ENCODE measurements at places on chromosomes 2 and 18. TPM values are rescaled to one million over a fixed set of nuclear protein-coding genes. Genes with fewer than 3 reads are reported as not detected.

- DNase-seq, result no peak
Observed at GRCh38 chr18:54130631-54131030, 93.8 kb downstream of the MBD2 start.

DNA sequence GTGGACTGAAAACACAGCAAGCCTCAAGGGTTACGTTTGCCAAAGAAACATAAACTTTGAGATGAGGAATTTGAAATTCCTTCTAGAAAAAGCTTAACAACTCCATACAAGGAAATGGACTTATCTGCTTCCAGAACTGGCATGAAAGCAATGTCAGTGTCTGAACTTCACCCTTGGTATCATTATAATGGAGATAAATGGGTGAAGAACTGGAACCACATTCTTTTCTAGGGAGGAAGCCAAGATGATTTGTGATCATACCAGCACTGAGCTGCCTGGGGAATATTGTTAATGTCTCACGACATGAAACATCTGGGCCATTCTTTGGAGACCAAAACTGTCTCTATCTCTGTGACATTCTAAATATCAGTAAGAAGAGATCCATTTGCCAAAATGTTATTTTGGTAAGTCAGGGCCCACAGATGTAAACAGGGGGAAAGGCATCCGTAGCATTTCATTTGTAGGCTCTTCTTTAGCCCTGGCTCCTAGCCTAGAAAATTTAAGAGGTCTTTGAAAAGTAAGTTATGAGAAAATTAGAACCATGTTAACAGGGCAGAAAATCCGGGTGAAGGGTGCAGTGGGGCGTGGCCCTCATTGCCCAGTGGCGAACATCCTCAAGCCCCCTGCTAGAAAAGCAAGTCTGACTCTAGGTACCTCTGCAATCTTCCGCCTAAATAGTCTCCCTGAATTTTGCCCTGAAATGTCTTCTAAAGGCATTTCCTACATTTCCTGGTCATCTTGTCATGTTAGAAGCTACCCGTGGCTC, 295.3 kb upstream of the EPAS1 start:
- no peak for DNase-seq

DNA sequence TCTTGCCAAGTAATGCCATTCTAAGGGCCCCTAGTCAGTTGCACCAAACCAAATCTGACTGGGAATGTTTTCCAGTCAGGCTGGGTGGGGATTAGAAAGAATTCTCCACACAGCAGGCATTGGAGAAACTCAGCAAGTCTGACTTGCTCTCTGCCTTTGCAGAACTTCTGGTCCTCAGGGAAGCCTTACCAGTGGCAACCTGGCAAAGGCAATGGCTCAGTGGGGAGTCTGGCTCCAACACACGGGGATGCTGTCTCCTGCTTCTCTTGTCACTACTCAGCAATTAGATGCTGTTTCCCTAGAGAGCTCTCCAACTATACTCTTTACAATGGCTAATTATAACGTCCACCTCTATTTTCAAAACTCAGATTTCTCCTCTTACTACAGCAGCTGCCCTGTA, 810.7 kb downstream of the LRRTM4 start:
- DNase-seq, result no peak

DNA sequence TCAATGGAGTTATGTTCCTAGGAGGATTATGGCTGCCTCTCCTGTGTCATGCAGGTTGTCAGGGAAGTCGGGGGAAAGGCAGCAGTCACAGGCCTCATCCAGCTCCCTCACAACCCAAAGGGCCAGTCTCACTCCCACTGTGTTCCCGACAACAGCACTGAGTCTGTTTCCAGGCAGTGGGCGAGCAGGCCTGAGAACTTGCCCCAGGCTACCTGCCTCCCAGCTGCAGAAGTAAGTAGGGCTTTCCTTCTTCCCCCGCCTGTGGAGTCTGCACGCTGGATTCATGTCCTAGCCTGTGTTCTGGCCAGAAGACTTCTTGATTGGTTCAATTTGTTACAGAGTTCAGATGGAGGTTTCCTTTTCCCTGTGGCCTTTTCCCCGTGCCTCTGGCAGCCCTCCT, 8.2 kb upstream of the ZNF638 start:
- DNase-seq, result no peak

The TNFRSF11A gene
- total RNA-seq, result under 0.01 TPM

The REG3G gene
- total RNA-seq, result not detected

The ABCG5 gene
- not detected for total RNA-seq
